Cerebellar nuclear complex (tissue), 1 donor: ENCODE measurements at places on chromosomes 7 and 10.

GRCh38 chr10:91883549-91884444 is 25.5 kb downstream of the FGFBP3 start:
- no peak for DNase-seq

DNA sequence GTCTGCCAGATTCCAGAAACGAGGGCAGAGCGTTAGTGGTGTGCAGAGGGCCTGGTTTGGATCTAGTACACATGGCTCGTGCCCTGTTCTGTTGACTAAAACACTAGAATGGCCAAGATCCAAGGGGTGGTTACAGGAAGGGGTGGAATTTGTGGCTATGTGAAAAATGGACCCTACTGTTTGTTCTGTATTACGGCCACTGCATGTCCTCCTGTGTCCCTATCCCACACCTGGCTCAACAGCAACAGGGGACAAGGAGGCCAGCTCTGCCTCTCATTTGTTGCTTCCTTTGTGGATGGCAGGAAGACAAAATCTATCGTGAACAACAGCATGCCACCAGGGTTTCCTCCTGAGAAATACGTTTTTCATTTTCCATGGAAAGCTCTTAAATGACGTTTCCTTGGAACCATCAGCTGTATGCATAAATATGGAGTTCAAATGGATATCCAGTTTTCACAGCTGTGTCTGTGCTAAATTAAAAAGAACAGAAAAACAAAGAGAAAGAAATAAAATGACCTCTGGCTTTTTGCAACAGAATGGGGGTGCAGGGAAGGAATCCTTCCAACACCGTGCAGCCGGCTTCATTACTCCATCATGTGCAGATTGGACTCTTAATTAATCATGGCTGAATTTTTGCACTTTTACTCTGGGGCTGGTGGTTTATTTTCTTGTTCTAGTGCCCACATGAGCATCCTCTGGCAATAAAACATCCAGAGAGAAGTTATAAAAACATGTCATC is 318.9 kb downstream of the CXCL12 start:
- DNase-seq: no peak

- no peak for DNase-seq
These were observed 333.4 kb downstream of the SH2D4B start for GRCh38 chr10:80871083-80871482.

GRCh38 chr10:88297103-88297502 is 286.0 kb downstream of the RNLS start:
- DNase-seq: no peak

DNA sequence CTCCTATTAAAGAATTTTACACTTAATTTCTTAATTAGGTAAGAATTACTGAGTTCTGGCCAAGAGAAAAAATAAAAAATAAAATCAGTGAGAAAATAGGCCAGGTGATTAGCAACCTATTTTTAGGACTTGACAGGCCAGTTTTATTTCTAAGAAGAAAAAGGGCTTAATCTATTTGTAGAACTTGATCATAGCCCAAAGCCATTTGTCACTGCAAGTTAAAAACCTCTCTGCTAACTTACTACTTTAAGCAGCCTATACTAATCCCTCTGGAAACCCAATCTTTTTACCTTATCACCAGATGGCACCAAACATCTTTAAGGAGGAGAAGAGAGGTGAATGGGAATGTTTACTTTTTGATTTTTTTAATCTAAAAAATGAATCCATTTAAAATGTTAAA is 222.1 kb upstream of the RHOBTB1 start:
- DNase-seq: no peak
